ENCODE measurements at places on chromosomes 1 and 21.

DNA sequence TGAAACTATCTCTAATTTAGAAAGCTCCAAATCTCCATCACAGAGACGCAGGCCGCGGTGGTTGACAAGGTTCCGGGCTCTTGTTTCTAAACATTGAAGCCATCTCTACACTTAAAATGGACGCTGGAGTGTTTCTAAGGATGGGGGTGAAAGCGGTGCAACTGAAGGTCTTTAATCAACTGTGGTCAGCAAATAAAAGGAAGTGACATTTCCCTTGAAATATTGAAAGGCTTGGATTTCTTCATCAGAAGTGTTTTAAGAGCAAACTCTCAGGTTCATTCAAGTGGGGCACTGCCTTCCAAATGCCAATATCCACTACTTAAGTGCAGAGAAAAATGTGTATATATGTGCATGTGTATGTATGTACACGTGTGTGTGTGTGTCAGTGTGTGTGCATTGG, 117.3 kb downstream of the KAZN start:
- no peak for DNase-seq

- DNase-seq, result no peak
Measured at GRCh38 chr1:170162459-170163246, 16.9 kb downstream of the NTMT2 start.

DNA sequence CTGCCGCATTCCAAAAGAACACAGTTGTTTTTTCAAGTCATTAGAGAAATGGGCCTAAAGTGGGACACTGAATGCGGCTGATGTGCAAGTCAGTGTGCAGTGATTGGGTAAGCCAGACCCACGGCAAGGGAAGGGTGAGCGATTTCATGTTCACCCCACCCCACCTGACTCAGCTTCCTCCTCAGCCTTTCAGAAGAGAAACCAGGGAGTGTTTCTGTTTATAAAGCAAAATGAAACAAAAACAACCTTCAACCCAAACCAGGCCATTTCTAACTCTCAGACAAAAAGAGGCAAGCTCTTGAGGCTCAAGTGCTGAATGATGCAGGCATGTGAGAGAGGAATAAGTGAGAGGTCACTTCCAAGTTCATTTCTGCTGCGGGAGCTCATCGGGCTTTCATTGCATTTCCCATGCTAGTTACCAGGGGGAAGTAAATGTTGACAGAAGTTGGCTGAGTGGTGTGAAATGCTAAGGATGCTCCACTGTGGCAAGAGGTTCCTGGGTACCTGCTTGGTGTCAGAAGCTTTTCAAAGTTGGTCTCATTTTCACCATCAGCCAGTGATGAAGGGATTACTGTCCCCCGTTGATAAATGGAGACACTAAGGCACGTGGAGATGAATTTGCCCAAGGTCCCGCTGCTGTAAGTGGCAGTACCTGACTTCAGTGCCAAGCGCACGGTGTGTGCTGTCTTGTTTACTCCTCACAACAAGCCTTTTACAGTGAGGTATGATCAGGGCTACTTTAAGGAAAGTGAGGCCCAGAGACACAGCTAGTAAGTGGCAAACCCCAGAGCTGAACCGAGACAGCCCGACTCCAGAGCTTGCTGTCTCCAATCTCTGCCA, 29.1 kb downstream of the STPG1 start:
- DNase-seq, result no peak

DNA sequence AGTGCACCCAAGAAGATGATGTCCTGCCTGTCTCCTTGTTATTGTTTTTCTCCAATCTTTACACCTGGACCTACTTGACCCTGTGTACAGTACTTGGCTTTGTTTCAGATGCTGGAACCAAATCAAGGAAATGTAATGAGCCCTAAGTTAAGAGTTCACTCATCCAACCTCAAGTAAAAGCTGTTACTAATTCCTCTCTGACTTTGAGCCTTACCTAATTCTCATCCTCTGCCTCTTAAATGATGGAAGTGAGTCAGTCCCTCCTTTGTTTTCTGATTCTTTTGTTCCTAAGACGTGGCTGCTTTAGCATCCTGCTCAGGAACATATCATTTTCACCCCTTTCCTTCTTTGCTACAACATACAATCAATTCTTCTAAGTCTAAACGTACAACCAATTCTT, 15.3 kb upstream of the PLA2G4A start:
- no peak for DNase-seq

- no peak for DNase-seq
Measured at GRCh38 chr21:46145840-46146691, 9.3 kb downstream of the FTCD start.

GRCh38 chr1:55338448-55338820, 123.3 kb upstream of the USP24 start:
- no peak for DNase-seq

GRCh38 chr1:7469255-7469938, 301.7 kb upstream of the VAMP3 start:
- DNase-seq, result no peak

DNA sequence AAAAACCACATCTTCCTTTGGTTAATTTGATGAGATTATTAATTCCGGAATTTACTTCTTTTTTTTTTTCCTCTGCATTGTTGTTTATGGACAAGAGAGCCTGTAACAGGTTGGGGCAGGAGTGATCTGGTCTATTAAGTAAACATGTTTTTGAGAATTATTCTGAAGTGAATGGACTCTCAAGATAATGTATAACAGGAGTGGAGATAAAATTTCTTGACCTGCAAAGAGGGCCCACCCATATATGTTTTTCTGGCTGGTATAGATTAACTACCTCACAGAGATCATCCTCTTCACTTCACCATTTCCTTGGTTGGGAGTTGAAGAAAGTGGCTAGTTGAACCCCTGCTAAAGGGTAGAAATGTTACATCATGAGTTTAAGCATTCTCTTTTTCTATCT, 10.7 kb downstream of the DDI2 start:
- DNase-seq, result no peak

GRCh38 chr1:156812293-156812990, 4.2 kb downstream of the SH2D2A start:
- no peak for DNase-seq

GRCh38 chr21:36203603-36203889, 46.9 kb downstream of the DOP1B start:
- no peak for DNase-seq

GRCh38 chr1:29382851-29383745, 146.8 kb downstream of the PTPRU start:
- no peak for DNase-seq

DNA sequence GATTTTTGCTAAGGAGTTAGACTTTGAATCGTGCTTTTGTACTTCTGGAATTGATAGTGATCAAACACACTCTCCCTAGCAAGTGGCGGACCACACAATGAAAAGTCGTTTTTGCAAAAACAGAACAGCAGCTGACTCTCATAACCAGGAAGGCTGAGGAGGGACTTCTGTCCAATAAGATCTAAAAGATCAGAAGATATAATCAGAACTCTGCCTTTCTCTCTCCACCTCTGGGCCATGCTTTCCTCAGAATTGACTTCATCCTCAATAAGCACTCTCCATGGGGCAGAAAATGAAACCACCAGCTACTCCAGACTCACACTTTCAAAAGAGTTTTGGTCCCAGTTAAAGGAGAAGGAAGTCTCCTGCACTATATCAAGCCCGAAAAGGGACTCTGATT, 55.3 kb upstream of the SAMD13 start:
- no peak for DNase-seq

GRCh38 chr1:72241397-72241796, 40.9 kb downstream of the NEGR1 start:
- no peak for DNase-seq

DNA sequence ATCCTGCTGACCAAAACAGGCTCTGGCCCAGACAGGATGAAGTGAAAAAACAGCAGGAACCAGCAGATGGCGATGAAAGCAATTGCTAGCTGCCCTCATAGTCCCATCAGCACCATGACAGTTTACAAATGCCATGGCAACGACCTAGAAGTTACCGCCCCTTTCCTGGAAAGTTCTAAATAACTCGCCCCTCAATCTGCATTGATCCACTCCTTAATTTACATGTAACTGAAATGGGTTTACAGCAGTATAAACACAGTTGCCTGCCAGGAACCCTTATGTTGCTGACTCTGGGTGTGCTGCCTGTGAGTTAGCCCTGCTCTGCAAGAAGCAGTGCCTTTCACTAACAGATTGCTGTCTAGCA, 65.5 kb upstream of the CR1L start:
- DNase-seq, result peak; percentile 67

DNA sequence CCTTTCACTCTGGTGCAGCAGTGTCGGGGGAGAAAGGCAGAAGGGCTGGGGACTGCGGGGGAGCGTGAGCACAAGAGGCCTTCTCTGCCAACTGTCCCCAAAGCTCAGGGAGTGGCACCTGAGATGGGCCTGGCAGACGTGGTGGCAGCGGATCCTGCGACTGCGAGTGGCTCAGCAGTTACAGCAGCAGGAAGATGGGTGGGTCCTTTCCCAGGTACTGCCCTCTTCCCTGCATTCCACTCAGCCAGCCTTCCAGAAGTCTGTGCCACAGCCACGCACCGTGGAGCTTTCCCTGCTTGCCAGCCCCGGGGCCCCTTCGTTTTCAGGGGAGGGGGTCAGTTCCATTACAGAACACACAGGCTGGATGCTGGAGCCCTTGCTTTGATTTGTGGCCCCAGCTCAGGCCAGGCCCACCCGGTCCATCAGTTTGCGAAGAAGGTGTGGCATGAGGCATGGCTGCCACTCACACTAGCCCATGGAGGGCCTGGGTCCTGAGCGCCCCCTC, 17.2 kb downstream of the MTHFR start:
- no peak for DNase-seq

DNA sequence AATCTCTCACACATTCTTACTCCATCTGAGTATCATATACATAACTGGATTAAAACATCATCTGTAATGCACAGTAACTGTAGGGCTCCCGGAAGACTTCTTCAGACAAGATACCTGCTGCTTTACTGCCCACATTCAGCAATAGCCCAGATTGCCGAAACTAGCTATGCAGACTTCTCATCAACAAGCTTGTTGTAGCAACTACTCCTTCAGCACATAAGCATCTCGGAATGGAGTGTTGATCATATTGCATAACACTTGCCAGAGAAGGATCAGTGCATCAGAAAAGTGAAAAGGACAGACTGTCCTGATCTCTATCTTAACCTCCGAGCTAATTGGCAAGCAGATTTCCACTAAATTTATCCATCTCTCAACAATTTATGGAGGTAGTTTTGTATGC, 354.6 kb upstream of the C1orf87 start:
- DNase-seq, result no peak

GRCh38 chr1:110746644-110747259, 72.0 kb upstream of the KCNA3 start:
- peak; percentile 8 for DNase-seq

GRCh38 chr1:234918961-234919761, 209.5 kb downstream of the TOMM20 start:
- no peak for DNase-seq

GRCh38 chr1:224770336-224770693, 154.2 kb downstream of the CNIH3 start:
- no peak for DNase-seq

DNA sequence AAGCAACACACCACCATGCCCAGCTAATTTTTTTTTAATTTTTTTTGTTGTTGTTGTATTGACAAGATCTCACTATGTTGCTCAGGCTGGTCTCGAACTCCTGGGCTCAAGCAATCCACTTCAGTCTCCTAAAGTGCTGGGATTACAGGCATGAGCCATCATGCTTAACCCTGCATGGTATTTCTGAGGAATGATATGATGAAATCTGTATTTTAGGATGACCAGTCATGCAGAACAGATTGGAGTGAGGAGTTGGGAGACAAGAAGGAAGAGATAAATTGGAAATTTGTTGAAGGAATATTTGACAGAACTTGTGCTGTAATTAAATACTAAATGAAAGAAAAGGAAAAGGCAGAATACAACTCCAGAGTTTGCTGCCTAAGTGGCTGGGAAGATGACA, 4.7 kb upstream of the NDUFS5 start:
- no peak for DNase-seq

DNA sequence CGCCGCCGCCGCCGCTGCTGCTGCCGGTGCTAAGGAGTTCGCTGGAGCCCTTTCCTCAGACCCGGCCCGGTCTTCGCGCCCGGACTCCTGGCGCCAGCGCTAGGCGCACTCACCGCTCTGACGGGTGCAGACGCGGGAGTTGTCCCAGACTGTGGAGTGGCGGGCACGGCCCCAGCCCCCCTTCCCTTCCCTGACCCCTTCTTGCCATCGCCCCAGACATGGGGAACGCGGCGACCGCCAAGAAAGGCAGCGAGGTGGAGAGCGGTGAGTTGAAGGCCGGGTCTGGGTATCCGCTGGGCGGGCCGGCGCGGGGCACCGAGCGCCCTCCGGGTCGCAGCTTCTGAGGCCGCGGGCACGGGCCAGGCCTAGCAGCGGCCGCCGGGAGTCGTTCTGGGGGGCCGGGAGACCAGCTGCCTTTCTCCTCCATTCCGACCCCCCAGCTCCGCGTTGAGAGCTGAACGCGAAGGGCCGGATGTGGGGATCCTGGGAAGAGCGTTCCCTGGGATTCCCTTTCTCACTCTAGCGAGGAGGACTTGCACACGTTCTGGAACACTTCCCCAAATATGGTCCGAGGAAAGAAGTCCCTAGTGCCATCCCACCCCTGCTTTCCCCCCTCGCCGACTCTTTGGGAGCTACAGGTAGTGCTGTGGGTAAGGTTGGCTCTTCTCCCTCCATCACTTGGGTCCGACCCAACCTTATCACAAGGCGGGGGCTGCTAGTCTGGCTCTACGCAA, 65.8 kb upstream of the PRKACB start:
- peak; percentile 62 for DNase-seq

- no peak for DNase-seq
Measured at GRCh38 chr1:21751281-21751680, 31.7 kb downstream of the USP48 start.

GRCh38 chr21:28253338-28253737, 739.3 kb downstream of the LTN1 start:
- DNase-seq, result no peak

- no peak for DNase-seq
Measured at GRCh38 chr1:119219711-119220110, 79.3 kb upstream of the WARS2 start.

DNA sequence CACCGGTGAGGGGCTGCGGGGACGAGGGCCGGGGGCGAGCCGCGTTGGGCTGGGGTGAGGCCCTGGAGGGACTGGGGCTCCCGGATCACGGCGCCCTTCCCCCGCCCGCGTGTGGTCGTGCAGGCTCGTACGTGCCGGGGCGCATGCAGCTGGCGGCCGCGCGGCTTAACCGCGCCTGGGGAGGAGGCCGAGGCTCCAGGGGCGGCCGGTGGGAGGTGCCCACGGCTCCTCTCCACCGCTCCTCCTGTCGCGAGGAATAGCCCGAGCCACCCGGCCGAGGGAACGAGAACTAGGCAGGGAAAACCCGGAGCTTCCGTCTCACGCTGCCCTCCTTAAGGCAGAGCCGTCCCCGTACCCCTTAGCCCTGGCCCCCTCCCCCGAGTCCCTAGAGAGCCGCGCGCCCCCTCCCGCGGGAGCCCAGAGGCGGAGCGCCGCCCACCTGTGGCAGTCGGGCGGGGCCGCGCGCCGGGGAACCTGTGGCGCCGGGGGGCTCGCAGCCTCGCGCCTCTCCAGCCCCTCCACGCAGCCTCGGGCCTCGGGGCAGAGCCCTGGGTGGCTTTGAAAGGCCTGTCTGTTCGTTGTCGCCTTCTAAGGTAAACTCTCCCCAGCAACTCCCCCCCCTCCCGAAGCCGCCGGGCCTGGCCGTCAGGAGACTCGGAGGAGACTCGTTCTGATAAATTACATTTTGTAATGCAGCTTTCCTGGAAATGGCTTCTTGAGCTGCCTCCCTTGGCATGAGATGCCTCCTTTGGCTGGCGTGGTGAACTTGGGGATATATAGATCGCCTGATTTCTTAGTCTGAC, 746 bp downstream of the AK4 start:
- DNase-seq, result no peak

GRCh38 chr1:2561898-2562895, 6.0 kb downstream of the TNFRSF14 start:
- no peak for DNase-seq

- no peak for DNase-seq
Measured at GRCh38 chr1:225347123-225347683, 80.6 kb downstream of the LBR start.

- DNase-seq, result no peak
Measured at GRCh38 chr1:67281244-67281643, 26.4 kb upstream of the IL12RB2 start.
